ENCODE measurements at places on chromosomes 2 and 18. TPM values are rescaled to one million over a fixed set of nuclear protein-coding genes. Genes with fewer than 3 reads are reported as not detected.

- H3K4me1 ChIP-seq = no peaks in the 10 kb centered on the region
- peaks cover 2% of the 10 kb centered on the region for H3K27me3 ChIP-seq
- no peaks in the 10 kb centered on the region for H3K36me3 ChIP-seq
Observed at GRCh38 chr18:50151926-50152325, 43.0 kb downstream of the MYO5B start.

GRCh38 chr2:65701191-65701590 lies 268.8 kb upstream of the SPRED2 start:
- H3K27me3 ChIP-seq = no peaks in the 10 kb centered on the region
- no peaks in the 10 kb centered on the region for H3K4me1 ChIP-seq
- no peak overlapping the region for H3K4me3 ChIP-seq
- H3K27ac ChIP-seq = no peak overlapping the region
- no peaks in the 10 kb centered on the region for H3K36me3 ChIP-seq

DNA sequence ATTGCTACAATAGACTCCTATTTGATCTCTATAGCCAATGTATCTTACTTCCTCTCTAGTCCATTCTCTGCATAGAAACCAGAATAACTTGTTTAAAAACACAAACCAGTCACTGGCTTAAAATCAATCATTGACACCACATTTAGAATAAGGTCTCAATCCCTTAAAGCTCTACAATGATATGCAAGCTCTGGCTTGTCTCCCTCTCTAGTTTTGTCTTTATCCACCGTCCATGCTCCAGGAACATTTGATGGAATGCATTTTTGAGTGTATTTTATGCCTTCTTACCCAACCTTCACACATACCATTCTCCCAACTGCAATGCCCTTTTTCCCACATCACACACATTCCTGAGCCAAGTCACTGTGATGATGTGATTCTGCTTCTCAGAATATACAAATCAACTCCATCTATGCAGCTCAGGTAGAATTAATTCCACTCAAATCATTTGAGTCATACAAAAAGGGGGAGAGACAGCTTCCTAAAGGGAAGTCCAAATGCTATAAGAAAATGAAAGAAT lies 1107.2 kb downstream of the DPP10 start:
- no peak overlapping the region for H3K27ac ChIP-seq
- H3K36me3 ChIP-seq = no peaks in the 10 kb centered on the region
- H3K4me3 ChIP-seq = no peak overlapping the region
- DNase-seq = no peak
- H3K27me3 ChIP-seq = no peaks in the 10 kb centered on the region
- no peaks in the 10 kb centered on the region for H3K4me1 ChIP-seq

DNA sequence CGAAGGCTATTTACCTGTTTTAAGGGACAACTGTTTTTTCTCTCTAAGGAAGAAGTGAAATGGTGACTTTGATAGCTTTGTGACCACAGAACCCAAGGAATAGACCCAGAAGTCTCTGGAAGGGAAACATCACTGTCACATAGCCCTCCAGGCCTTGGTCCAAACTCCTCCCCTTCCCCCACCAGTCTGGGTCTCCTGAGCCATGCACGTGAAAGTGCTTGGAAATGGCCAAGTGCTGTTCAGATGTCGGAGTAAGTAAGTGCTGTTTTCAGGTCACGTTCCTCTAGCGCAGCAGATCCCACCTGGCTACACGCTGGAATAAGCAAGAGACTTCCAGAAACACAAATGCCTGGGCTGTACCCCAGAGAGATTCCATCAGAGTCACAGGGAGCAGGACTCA lies 73.0 kb upstream of the AFF3 start:
- no peak overlapping the region for H3K27ac ChIP-seq
- DNase-seq = no peak
- peaks cover 13% of the 10 kb centered on the region for H3K4me1 ChIP-seq
- H3K27me3 ChIP-seq = no peaks in the 10 kb centered on the region
- no peaks in the 10 kb centered on the region for H3K36me3 ChIP-seq

DNA sequence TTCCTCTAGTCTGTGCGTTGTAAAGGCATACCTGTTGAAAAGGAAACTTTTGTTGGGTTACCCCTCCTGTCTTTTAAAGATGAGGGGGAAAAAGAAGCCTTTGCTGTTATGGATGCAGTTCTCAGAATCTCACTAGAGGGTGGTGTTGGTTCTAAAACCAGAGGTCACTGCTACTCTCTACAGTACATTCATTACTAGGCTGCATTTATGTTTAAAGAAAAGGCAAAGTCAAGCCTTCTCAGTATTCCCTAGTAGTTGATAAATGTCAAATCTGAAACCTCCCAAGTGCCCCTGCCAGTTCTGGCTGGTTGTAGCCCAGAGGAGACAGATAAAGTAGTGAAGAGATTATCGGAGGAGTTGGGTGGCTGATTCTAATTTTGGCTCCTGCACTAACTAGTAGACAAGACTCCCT lies 1.4 kb upstream of the PLCL1 start:
- no peak overlapping the region for H3K4me3 ChIP-seq
- no peak overlapping the region for H3K27ac ChIP-seq
- no peak for DNase-seq
- H3K36me3 ChIP-seq = no peaks in the 10 kb centered on the region
- no peaks in the 10 kb centered on the region for H3K27me3 ChIP-seq
- H3K4me1 ChIP-seq = peaks cover 24% of the 10 kb centered on the region

DNA sequence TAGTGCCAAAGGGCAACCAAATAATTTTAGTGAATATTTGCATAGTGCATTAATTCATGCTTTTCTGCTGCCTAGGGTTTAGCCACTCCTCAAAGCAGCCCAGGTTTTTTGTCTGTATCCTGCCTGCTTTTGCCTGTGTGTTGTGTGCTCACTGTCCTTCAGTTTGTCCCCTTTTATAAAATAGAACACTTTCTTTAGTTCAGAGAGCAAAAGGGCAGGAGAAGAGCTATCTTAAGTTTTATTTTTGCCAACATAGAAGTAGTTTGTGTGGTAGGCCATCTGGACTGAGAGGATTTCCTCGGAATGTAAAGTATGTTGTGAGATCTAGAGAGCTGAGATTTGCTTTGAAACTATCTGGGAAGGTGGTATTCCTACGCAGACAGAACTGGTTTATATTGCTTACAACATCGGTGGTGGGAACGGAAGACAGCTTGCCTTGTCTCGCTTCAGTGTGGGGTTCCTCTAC lies 64.9 kb downstream of the EML4 start:
- H3K4me1 ChIP-seq = peaks cover 35% of the 10 kb centered on the region
- peaks cover 7% of the 10 kb centered on the region for H3K36me3 ChIP-seq
- H3K4me3 ChIP-seq = no peak overlapping the region
- DNase-seq = no peak

DNA sequence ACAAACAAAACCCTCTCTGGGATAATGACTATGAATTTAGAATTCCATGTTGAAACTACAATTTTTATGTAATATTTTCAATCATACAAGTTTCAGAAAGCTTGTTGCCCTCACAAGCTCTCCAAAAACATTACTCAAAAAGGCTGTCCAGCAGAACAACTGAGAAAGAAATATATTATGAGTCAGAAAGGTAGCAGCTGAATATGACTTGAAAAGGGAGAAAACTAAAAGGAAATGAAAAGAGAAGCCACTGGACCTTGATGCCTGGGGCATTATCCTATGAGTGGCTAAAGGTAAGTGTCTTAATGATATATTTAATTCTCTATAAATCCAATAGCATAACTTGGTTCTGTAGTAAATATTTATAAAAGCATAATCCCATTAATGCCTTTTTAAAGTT lies 61.8 kb downstream of the NXPH2 start:
- no peak overlapping the region for H3K27ac ChIP-seq
- H3K27me3 ChIP-seq = peaks cover 9% of the 10 kb centered on the region
- H3K36me3 ChIP-seq = no peaks in the 10 kb centered on the region

- no peak overlapping the region for H3K4me3 ChIP-seq
- no peaks in the 10 kb centered on the region for H3K27me3 ChIP-seq
- H3K36me3 ChIP-seq = peaks cover 32% of the 10 kb centered on the region
- no peaks in the 10 kb centered on the region for H3K4me1 ChIP-seq
- H3K27ac ChIP-seq = no peak overlapping the region
Observed at GRCh38 chr2:69322631-69323030, 64.4 kb downstream of the GFPT1 start.

The NCKAP5 gene
- not detected for total RNA-seq
